T-helper 2 cell treated with Interferon-gamma antibody and Interleukin-4, amounts not matched to agents 5 μg/mL and 100 μg/mL, for 36 hours (primary cell): ENCODE measurements at places on chromosomes 12 and 14.
A peak's percentile ranks its signal among the peaks of the same experiment; 100 is the strongest.

DNA sequence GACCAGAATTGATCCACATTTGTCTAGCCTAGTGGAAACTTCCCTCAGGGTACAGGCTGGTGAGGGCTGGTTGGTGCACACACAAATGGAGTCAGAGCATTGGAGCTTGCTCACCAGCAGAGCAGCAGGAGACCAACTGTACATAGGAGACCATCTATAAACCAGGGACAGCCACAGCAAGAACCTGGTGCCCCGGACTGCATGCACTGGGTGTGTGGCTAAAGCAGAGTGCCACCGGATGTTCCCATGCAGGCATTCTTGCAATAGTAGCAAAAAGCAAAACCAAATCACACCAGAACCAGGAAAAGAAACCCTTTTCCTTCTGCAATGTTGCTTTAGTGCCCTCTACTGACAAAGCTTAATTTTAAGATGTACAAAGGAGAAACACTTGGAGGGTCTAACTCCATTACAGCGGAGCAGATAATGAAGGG is 136.4 kb downstream of the MDGA2 start:
- no peak for DNase-seq

DNA sequence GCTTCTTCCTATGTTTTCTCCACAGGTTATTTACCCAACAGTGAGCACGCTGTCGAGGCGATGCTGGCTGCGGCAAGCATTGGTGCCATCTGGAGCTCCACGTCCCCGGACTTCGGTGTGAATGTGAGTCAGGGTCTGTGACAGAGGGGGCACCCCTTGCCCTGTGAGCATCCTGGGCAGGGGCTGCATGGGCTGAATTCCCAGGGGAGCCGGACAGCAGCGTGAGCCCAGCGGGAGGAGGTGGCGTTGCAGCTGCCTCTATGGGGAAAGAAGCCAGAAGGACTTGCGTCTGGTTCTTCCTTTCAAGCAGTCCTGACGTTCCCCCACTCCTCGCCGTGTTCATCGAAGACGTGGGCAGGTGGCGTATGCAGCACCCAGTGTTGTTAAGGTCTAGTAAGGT is 26.2 kb downstream of the AACS start:
- no peak for DNase-seq

GRCh38 chr12:100672075-100672592 is 98.7 kb downstream of the GAS2L3 start:
- DNase-seq = no peak

- DNase-seq = no peak
Observed at GRCh38 chr12:123033392-123034021, 53.0 kb downstream of the ARL6IP4 start.

DNA sequence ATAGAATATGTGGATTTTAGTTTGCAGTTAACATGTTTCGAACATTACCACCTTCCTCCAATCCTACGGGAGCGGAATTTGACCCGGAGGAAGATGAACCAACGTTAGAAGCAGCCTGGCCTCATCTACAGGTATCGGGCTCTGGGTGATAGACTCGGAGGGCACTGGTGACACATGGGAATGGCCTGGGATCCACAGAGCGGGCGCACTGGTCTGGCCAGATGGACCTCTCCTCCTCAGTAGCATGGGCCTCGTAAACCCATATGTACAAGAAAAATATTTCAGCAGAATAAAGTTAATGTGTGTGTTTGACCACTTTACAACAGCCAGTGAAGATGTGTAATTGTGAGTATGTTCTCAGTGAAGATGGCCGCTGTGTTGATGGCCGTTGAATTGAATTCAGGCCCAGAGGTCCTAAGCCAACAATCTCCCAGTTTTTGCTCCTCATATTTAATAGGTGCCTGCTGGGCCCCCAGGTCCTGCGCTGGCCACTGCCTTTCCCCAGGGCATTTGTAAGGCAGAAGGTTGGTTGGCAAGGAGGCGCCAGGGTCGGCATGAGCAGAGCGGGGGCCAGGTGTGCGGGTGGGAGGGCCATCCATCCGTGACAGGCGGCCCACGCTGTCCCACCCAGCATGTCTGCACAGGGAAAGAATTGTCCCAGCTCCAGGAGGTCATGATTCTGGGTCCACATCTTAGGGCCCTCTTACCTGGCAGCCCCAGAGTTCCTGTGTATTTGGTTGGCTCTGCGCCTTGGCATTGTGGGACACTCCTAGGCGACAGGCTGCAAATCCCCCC is 82.0 kb upstream of the DYNC1H1 start:
- DNase-seq = no peak

GRCh38 chr14:100740929-100741328 is 14.2 kb downstream of the DLK1 start:
- DNase-seq = no peak

DNA sequence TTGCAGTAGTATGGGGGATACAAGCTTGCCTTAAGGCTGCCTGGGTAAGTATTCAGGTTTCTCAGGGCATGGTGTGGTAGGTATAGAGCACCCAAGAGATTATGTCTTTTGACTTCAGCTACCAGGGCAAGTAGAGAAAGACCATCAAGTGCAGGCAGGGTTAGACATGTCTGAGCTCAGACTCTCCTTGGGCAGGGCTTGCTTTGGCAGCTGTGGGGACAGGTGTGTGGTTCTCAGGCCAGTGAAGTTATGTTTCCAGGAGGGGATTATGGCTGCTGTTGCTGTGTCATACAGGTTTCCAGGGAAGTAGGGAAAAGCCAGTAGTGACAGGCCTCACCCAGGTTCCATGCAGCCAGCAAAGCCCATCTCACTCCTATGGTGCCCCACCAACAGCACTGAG is 1040.4 kb downstream of the FLRT2 start:
- DNase-seq = no peak

GRCh38 chr12:45668641-45669040 is 60.9 kb upstream of the ARID2 start:
- no peak for DNase-seq

GRCh38 chr12:47307680-47308399 is 228.1 kb upstream of the AMIGO2 start:
- DNase-seq = peak; percentile 59

- peak; percentile 65 for DNase-seq
Observed at GRCh38 chr12:100154474-100155247, 12.0 kb upstream of the BLTP3B start.

DNA sequence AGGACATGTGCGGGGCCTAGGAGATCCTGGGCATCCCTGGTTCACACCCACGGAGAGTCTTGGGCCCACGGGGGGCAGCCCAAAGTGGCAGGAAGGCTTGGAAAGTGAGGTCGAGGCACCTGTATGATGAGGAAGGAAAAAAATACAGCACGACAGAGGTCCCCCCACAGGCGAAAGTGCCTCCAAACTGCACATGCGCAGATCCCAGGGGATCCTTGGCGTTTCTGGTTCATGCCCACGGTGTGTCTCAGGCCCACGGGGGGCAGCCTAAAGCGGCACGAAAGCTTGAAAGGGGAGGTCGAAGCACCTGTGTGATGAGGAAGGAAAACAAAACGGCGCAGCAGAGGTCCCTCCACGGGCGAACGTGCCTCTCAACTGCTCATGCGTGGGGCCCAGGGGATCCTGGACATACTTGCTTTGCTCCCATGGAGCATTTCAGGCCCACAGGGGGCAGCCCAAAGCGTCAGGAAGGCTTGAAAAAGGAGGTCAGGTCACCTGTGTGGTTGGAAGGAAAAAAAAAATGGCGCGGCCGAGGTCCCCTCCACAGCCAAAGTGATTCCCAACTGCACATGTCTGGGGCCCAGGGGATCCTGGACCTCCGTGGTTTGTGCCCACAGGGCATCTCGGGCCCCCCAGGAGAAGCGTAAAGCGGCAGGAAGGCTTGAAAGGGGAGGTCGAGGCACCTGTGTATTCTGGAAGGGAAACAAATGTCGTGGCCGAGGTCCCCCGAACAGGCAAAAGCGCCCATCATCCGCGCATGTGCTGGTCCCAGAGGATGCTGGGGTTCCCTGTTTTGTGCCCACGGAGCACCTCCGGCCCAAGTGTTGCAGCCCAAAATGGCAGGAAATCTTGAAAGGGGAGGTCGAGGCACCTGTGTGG is 582.6 kb downstream of the ALG10 start:
- DNase-seq = no peak

GRCh38 chr14:31307618-31308017 is 100.0 kb upstream of the HECTD1 start:
- no peak for DNase-seq

DNA sequence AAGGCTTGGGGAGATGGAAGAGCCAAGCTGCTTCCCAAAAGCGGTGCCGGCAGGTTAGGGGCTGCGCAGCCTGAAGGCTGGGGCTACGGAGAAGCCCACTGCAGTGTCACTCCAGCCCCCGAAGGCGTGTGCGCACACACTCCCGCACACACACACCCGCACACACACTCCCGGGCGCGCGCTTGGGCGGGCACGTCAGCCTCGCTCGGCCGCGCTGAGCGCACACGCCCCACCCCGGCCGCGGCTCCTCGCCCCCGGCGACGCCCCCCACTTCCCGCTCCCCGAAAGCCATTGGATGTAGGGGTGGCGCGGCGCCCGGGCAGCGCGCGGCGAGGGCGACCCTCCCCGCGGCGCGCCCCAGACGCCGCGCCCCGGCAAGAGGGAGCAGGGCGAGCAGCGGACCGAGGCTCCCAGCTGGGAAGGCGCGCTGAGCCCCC is at the start of gene KCNK10:
KCNK10 (minus strand) TSS at position 184 of the 437 bp plus-strand sequence. CDS start 471 bp downstream, outside the sequence.
- DNase-seq = no peak

- no peak for DNase-seq
Observed at GRCh38 chr12:58026897-58027891, 85.8 kb downstream of the ATP23 start.

DNA sequence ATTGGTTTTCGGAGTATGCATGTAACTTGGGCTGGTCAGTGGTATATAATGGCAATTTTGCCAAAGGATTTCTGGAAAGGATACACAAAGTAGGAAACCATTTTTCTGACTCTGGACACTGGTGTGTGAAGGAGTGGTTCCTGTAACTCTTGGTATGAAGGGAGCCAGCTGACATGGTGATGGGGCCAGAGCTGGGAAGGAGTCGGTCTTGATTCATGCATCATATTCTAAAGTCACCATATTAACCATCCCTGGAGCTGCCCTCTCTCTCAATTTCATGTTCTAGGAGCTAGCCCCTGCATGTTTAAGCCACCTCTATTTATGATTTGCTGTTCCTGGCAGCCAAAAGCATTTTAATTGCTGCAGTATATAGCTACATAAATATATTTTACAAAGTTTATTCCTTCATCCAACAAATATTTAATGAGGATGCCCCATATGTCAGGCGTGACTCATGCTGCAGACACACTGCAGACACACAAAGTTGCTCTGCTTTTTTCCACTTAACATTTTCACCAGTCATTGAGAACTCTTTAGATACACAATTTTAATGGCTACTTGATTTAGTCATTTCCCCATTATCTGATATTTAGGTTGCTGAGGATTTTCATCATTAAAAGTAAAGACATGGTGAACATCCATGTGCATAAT is 78.7 kb upstream of the PSMC1 start:
- no peak for DNase-seq
